Ascending aorta (tissue), 2 donors: ENCODE measurements at places on chromosomes 6 and 20. TPM values are rescaled to one million over a fixed set of nuclear protein-coding genes. Genes with fewer than 3 reads are reported as not detected.

- DNase-seq, result no peak
- no peak overlapping the region for H3K27ac ChIP-seq
- peaks cover 13% of the 10 kb centered on the region for H3K4me1 ChIP-seq
- H3K36me3 ChIP-seq, result no peaks in the 10 kb centered on the region
- H3K4me3 ChIP-seq, result no peak overlapping the region
These were observed 164.4 kb downstream of the ZFAND3 start for GRCh38 chr6:37983720-37984501.

Gene RAD21L1
- total RNA-seq, result not detected

Gene RANBP9
- total RNA-seq, result 26.3 TPM

DNA sequence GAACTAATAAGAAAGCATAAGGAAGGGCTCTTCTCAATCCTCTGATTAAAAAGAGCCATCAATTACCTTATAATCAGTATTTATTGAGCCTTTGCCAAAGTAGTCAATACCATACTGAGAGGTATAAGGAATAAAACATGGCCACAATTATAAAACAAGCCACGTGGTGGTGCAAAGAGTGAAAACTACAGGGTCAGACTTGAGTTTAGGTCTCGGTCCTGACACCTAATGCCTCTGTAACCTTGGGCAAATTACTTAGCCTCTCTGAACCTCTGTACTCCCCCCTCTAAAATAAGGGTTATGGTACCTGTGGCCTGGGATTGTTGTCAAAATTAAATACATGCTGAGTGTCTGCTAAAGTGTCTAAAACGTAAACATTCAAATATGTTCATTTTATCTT, 11.8 kb downstream of the TRIM10 start:
- no peaks in the 10 kb centered on the region for H3K36me3 ChIP-seq
- H3K27me3 ChIP-seq, result no peaks in the 10 kb centered on the region
- no peak overlapping the region for H3K27ac ChIP-seq

GRCh38 chr6:123972600-123973294, 169.1 kb downstream of the NKAIN2 start:
- H3K36me3 ChIP-seq, result no peaks in the 10 kb centered on the region
- no peak for DNase-seq
- H3K4me1 ChIP-seq, result no peaks in the 10 kb centered on the region
- H3K27me3 ChIP-seq, result no peaks in the 10 kb centered on the region

Gene TMC2
- not detected for total RNA-seq

GRCh38 chr6:137856138-137856898, 10.7 kb upstream of the TNFAIP3 start:
- H3K4me3 ChIP-seq, result no peak overlapping the region
- H3K27me3 ChIP-seq, result no peaks in the 10 kb centered on the region
- H3K4me1 ChIP-seq, result no peaks in the 10 kb centered on the region
- H3K36me3 ChIP-seq, result no peaks in the 10 kb centered on the region
- no peak for DNase-seq

- H3K4me1 ChIP-seq, result no peaks in the 10 kb centered on the region
- no peak overlapping the region for H3K27ac ChIP-seq
- H3K27me3 ChIP-seq, result no peaks in the 10 kb centered on the region
- no peak for DNase-seq
These were observed 161.8 kb downstream of the LRFN2 start for GRCh38 chr6:40425192-40425919.

- H3K4me1 ChIP-seq, result no peaks in the 10 kb centered on the region
- no peaks in the 10 kb centered on the region for H3K36me3 ChIP-seq
- H3K27me3 ChIP-seq, result peaks cover 10% of the 10 kb centered on the region
- no peak for DNase-seq
- H3K27ac ChIP-seq, result no peak overlapping the region
- no peak overlapping the region for H3K4me3 ChIP-seq
These were observed 21.9 kb upstream of the CDH22 start for GRCh38 chr20:46330072-46330763.

DNA sequence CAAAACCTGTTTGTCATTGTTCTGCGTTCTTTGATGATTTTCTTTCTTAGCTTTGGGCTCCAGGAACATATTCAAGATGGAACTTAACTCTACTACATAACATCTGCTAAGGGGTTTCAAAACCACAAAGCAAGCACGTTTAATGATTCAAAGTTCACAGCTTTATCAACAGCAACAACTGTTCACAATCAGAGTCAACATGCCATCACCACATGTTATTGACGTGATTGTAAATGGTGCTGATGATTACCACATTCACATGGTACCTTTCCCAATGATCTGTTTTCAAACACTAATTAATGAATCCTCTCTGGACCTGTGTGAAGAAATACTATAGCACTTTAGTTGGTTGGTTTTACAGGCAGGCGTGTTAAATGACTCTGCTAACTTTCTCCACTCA, 180.6 kb upstream of the CEP162 start:
- peaks cover 8% of the 10 kb centered on the region for H3K4me1 ChIP-seq
- no peak overlapping the region for H3K27ac ChIP-seq
- H3K4me3 ChIP-seq, result no peak overlapping the region

Gene IL17F
- total RNA-seq, result not detected

DNA sequence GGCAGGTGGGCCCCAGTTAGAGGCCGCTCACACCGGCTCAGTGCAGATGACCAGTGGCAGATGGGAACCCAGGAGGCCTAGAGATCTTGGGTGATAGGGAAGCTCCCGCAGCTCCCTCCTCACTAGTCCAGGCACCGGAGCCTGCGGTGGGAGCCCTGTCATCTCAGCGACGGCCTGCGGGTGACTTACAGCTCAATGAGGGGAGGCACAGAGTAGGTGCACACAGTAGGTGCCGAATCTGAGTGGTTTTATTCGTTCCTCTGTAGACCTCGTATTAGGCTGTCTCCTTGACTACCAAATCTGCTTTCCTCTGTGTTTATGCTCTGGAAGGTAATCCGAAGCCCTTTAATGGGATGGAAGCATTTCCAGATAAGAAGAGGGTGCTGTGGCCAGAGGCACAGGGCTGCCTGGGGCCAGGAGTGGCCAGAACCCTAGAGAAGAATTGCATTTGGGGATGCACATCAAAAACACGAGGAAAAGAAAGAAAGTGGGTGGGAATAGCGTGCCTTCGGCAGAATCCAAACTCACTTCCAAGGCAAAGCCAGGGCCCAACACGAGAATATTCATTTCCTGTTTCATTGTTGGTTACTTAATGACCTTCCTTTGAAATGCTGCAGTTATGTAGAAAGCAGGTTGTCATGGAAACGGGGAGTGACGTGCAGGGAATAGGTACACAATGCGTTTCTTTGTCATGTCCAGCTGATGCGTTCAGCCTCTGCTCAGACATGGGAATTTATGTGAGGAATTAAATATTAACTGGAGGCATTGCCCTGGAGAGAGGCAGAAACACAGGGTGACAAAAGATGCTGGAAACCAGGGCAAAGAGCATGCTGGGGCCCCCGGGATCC, 24.7 kb downstream of the MYT1 start:
- no peak overlapping the region for H3K27ac ChIP-seq
- H3K4me1 ChIP-seq, result no peaks in the 10 kb centered on the region
- H3K36me3 ChIP-seq, result no peaks in the 10 kb centered on the region
- H3K4me3 ChIP-seq, result no peak overlapping the region
- no peaks in the 10 kb centered on the region for H3K27me3 ChIP-seq
- no peak for DNase-seq

DNA sequence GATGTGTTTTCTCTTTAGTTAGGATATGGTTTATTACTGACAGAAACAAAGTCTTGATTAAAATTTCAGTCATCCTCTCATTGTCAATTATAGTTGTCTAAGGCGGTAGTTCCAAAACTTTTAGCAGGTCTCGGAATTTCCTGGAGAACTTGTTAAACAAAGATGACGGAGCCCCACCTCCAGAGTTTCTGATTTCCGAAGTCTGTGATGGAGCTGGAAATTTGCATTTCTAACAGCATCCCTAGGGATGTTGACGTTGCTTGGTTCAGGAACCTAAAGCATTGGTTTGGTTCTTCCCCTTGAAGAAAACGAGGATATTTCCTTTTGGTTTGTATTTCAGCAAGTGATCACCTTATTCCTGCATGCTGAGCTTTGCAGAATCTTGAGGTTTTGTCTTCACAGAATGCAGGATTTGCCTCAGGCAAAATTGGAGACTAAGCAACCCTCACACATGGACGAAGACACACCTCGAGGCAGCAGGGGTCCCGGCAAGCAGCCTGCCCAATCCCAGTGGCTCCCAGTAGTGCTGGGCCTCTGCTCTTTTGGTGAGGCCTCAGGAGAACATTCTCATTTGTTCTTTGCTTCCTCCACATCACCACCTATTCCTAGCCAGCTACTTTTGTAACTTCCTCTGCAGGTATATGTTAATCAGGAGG, 187.1 kb upstream of the PHACTR1 start:
- no peaks in the 10 kb centered on the region for H3K4me1 ChIP-seq
- no peak for DNase-seq
- H3K4me3 ChIP-seq, result no peak overlapping the region
- H3K36me3 ChIP-seq, result no peaks in the 10 kb centered on the region
- H3K27me3 ChIP-seq, result no peaks in the 10 kb centered on the region

Gene RNF217
- total RNA-seq, result 7.3 TPM

Gene TNFRSF6B
- total RNA-seq, result 119 TPM

DNA sequence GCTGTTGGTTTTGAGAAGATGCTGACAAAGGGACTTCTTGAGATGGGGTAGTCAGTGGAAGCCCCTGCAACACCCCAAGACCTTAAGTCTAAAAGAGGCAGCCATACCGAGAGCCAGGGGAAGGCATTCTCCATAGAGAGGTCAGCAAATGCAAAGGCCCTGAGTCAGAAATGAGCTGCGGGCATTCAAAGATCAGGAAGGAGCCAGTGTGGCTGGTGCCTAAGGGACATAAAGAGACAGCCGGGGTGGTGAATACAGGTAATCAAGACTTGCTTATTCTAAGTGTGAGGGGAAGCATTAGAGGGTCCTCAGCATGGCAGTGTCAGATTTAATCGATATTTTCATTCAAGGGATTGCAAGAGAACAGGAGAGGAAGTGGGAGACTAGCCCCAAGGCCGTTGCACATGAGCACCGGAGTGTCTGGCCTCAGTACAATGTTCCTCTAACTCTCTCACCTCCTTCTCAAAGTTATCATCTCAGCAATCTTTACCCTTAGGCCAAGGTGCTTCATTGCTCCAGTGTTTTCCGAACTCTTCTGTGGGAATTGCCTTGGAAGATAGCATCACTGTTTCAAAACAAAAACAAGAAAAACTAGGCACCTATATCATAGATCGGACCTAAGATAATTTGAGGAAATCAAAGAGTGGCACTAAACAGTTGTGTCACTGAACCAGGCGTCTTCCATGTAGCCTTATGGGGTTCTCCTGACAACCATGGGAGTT, 173.2 kb downstream of the DOK5 start:
- no peak overlapping the region for H3K27ac ChIP-seq
- no peak for DNase-seq
- no peaks in the 10 kb centered on the region for H3K4me1 ChIP-seq
- H3K36me3 ChIP-seq, result no peaks in the 10 kb centered on the region
- H3K27me3 ChIP-seq, result no peaks in the 10 kb centered on the region

Gene STMN3
- total RNA-seq, result 37.0 TPM

- H3K4me3 ChIP-seq, result no peak overlapping the region
- no peaks in the 10 kb centered on the region for H3K27me3 ChIP-seq
- H3K36me3 ChIP-seq, result peaks cover 9% of the 10 kb centered on the region
- no peak for DNase-seq
- no peak overlapping the region for H3K27ac ChIP-seq
These were observed 3.9 kb downstream of the HMGA1 start for GRCh38 chr6:34240329-34241248.

DNA sequence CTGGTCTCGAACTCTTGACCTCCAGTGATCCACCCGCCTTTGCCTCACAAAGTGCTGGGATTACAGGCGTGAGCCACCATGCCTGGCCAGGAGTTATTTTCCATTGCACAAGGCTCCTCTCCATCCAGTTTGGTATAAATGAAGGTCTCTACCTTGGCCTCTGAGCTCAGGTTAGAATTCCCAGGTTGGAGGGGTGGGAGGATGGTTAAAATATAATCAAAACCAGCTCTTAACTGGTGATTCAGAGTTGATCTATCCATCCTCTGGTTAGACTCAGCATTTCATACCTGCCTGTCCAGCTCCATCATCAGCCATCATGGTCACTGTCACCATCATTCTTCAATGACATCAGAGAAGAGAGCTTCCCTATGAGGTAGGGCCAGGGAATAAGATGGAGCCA, 2.6 kb upstream of the SLC22A7 start:
- no peaks in the 10 kb centered on the region for H3K27me3 ChIP-seq
- H3K4me3 ChIP-seq, result no peak overlapping the region
- DNase-seq, result peak; percentile 3
- no peaks in the 10 kb centered on the region for H3K4me1 ChIP-seq
- H3K27ac ChIP-seq, result no peak overlapping the region

GRCh38 chr20:46420878-46421277, 14.5 kb upstream of the ELMO2 start:
- no peak overlapping the region for H3K4me3 ChIP-seq
- H3K36me3 ChIP-seq, result no peaks in the 10 kb centered on the region
- H3K27ac ChIP-seq, result no peak overlapping the region
- DNase-seq, result no peak
- H3K4me1 ChIP-seq, result no peaks in the 10 kb centered on the region

DNA sequence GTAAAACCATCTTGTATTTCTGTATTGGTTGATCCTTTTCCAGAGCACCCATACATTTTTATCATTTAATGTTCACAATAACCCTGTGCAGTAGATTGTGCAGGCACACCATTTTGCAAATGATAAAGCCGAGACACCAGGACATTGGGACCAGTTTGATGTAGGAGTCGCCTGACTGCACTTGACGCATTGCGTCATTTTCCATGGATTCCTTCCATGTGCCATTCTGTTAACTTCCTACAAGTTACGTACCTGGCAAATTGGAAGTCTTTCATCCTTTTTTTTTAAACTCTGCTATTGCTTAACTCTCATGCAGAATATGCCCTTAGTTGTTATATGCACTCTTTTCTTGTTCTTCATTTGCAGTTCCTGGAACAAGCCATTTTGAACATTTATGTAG, 43.0 kb downstream of the PRPH2 start:
- no peak for DNase-seq
- no peaks in the 10 kb centered on the region for H3K27me3 ChIP-seq
- no peaks in the 10 kb centered on the region for H3K4me1 ChIP-seq
- peaks cover 93% of the 10 kb centered on the region for H3K36me3 ChIP-seq
- no peak overlapping the region for H3K4me3 ChIP-seq

Gene DCDC2
- not detected for total RNA-seq

Gene RGS17
- total RNA-seq, result not detected
